ENCODE measurements at places on chromosomes 2 and 18.

GRCh38 chr18:45386041-45386655 lies 229.1 kb upstream of the SLC14A2 start:
- no peak for ATAC-seq

DNA sequence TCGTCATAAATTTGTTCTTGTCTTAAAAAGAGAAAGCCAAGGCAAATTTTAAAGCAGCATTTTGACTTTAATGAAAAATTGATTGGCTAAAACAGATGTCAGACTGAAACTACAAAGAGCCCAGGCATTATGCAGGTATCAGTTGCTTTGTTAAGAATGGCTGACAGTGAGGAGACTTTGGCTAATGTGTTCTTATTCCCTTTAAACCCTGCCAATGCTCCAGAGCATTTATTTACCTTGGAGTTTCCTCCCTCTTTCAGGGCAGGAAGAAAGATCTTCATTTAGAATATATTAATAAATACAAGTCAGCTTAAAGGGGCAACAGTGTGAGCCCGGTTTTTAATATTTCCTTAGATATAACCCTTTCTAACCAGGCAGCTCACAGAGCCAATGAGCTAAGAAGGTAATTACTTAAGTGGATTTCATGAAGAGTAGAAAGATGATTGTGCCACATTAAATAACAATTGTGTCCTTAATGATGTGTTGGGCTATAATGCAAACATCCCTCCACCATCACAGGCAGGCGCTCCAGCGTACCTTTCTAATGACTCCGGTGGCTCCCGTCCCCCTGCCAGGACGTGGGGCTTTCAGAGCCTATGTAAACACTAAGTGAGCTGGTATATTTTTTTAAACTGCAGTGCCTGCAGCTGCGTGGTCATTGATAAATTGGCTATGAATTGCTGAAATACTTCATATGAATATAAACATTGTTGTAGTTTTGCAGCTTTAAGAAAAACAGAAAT lies 349.4 kb upstream of the POU3F3 start:
- ATAC-seq, result peak; percentile 39

GRCh38 chr2:100846716-100847115 lies 26.8 kb downstream of the NPAS2 start:
- no peak for ATAC-seq

- ATAC-seq, result no peak
Measured at GRCh38 chr18:59783138-59783537, 85.9 kb upstream of the CCBE1 start.

GRCh38 chr18:46675112-46675511 lies 18.1 kb upstream of the LOXHD1 start:
- ATAC-seq, result no peak

- peak; percentile 61 for ATAC-seq
Measured at GRCh38 chr18:75070625-75071483, 138.1 kb downstream of the PTGR3 start.

GRCh38 chr2:239950144-239951128 lies 74.7 kb downstream of the NDUFA10 start:
- ATAC-seq, result no peak

DNA sequence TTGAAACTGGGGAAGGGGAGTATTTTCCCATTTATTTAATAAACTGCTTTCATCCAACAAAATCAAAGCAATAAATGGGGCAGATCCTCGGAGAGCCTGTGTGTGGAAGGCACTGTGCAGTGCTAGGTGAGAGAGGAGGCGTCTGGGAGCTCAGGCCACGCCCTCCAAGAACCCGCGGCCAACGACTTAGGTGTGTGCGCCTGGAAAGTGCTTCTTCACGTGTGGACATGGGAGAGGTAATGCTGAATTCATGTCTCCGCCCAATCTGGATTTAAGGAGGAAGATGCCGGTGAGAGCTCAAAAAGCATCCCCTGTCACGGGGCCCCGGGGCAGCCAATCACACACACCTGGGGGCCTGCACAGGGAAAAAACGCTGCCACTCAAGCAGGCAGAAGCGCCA lies 77.4 kb downstream of the HDAC4 start:
- ATAC-seq, result no peak

- ATAC-seq, result no peak
Measured at GRCh38 chr2:147642765-147643164, 202.1 kb upstream of the ACVR2A start.

GRCh38 chr2:81894451-81894990 lies 1590.0 kb upstream of the LRRTM1 start:
- ATAC-seq, result no peak

- no peak for ATAC-seq
Measured at GRCh38 chr2:8677646-8678592, 3.9 kb upstream of the ID2 start.

DNA sequence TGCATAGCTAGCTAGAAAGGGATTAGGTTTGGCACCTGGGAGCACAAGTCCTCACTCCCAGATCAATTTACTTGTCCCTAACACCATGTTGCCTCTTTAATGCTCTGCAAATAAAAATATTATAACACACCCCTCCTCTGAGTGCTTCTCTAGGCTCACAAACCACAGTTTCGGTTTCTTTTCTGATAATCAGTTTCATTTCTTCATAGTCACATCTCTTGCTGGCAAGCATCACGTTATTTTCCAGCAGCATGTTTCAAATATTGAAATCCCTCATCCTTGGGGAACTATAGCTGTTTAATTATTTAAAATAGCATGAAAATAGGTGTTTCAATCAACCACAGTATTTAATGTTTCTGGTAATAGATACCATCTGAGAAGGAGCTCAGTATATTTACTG lies 13.9 kb upstream of the SMCHD1 start:
- ATAC-seq, result no peak

- no peak for ATAC-seq
Measured at GRCh38 chr18:7844418-7844817, 277.3 kb downstream of the PTPRM start.

GRCh38 chr2:68569604-68570003 lies 73.8 kb upstream of the PROKR1 start:
- ATAC-seq, result no peak

DNA sequence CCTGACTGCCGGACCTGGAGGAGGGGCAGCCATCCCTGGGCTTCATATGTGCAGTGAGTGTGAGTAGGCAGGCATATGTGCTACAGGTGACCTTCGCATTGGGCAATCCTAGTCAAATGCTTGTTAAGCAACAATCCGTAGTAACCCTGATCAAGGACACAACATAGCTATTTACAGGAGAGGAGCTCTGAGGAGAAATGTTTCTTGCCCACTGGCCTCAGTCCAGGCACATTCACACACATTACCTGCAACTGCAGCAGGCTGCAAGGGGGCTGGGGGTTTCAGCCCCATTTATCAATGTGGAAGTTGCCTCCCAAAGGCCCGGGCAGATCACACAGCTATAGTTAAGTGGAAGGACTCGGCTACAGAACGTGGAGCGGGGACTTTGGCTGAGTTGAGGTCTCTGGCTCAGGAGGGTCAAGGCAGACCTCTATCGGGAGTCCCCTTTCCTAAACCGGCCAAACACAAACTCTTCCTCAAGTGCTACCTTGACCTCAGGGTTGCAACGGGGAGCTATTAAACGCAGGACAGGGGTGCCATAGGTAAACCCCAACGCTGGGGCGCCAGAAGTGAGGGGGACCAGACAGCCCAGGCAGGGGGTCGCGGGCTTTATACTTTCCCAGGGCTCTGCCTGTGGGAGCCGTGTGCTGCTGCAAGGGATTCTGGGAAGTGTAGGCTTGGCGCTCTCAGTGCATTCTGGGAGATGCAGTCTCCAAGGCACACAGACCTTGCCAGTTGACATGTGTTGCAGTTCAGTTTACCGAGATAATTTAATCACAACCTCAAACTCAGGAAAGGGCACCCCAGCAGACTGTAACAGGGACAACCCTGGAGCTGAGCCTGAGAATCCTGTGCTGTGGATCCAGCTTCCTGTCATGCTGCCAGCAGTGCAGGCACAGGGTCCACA lies 9.4 kb downstream of the KHK start:
- peak; percentile 89 for ATAC-seq

DNA sequence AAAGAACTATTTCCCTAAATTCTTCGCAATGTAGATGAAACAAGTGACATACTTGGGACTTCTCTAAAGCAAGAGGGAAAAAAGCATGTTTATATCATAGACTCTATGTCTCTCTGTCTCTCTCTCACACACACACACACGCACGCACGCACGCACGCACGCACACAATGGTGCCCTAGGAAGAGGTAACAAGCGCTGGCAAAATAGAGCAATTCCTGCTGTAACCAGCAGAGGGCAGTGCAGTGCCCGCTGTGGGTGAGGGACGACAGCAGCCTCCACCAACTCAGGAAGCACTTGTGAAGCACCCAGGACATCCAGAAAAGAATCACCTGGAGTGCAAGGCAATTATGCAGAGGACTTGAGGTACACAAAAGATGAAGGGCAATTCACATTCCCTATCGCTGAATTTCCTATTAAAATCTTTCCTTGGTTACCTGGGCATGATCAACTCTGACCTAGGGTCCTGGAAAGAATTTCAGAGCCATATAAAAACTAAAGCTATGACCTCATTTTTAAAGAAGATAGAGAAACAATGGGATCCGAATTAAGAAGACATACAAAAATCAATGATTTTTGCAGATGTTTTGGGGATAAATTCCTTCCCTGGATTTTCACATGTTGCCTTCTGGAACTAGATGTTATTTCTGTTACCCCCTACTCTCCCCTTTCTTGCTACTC lies 166.4 kb downstream of the PDE11A start:
- ATAC-seq, result no peak

All from motor neuron (in vitro differentiated cells).